ENCODE measurements at places on chromosomes 11 and 22. TPM values are rescaled to one million over a fixed set of nuclear protein-coding genes. Genes with fewer than 3 reads are reported as not detected.

The LARGE2 gene
- 20.2 TPM for total RNA-seq

The RAG1 gene
- total RNA-seq, result 0.91 TPM

The MOGAT2 gene
- 4.1 TPM for total RNA-seq

The LSP1 gene
- total RNA-seq, result 11.6 TPM

The LRRC56 gene
- 9.1 TPM for total RNA-seq

The TMEM121B gene
- 7.6 TPM for total RNA-seq

The CFL1 gene
- total RNA-seq, result 731 TPM

The PRAME gene
- total RNA-seq, result not detected

The MRGPRX3 gene
- total RNA-seq, result not detected

The PCNX3 gene
- 67.9 TPM for total RNA-seq

The ACAD8 gene
- total RNA-seq, result 46.1 TPM

The OR10D3 gene
- not detected for total RNA-seq

The MPZL2 gene
- total RNA-seq, result 73.7 TPM

The TRPC6 gene
- 1.1 TPM for total RNA-seq

The APOA5 gene
- total RNA-seq, result not detected

The ELMOD1 gene
- 0.36 TPM for total RNA-seq

The FGF3 gene
- total RNA-seq, result not detected

The CCDC88B gene
- 3.0 TPM for total RNA-seq

The LARGE1 gene
- total RNA-seq, result 37.4 TPM

All from prostate gland (tissue), 2 donors.